G401 (cell line): ENCODE measurements at places on chromosomes 3 and 15. TPM values are rescaled to one million over a fixed set of nuclear protein-coding genes. Genes with fewer than 3 reads are reported as not detected.

SCN11A gene
- total RNA-seq, result not detected in 2 replicates

XPC gene
- total RNA-seq, result 41.6 and 52.2 TPM in 2 replicates

CFAP92 gene
- not detected in 2 replicates for total RNA-seq

CNOT10 gene
- 23.1 and 23.9 TPM in 2 replicates for total RNA-seq

PRR20G gene
- not detected in 2 replicates for total RNA-seq

UROC1 gene
- not detected in 2 replicates for total RNA-seq
